ENCODE measurements at places on chromosomes 6 and 20.

- no peak for DNase-seq
Observed at GRCh38 chr6:39493174-39493573, 170.7 kb upstream of the KCNK16 start.

- DNase-seq, result no peak
Observed at GRCh38 chr6:35027807-35028206, 113.3 kb downstream of the TCP11 start.

GRCh38 chr6:104500265-104500664 lies 359.5 kb downstream of the HACE1 start:
- DNase-seq, result no peak

DNA sequence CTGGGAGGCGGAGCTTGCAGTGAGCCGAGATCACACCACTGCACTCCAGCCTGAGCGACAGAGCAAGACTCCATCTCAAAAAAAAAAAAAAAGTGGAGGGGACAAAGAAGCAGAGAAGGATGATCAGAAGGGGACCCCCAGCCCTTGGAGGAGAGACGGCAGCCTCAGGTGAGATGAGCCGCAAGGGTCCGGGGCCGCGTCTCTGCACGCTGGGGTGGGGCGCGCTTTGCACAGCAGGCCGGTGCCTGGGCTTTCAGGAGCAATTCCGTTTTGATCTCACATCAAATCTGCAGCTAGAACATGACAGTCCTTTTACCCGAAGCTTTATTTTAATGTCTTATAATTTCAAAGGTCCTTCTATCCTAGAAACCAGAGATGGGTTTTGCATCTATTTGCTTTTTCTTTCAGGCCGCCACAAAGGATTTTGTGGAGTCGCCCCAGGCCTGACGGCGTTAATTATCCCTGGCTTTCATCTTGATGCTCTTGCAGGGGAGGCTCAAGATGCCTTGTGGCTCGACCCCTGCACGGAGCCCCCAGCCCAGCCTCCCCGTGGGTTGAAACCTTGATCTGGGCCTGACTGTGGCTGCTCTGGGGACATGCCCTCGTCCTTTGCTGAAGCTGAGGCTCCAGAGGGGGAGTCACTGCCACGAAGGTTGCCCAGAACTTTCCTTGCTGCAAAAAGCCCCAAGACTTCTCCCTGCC lies 17.3 kb downstream of the HRH3 start:
- no peak for DNase-seq

DNA sequence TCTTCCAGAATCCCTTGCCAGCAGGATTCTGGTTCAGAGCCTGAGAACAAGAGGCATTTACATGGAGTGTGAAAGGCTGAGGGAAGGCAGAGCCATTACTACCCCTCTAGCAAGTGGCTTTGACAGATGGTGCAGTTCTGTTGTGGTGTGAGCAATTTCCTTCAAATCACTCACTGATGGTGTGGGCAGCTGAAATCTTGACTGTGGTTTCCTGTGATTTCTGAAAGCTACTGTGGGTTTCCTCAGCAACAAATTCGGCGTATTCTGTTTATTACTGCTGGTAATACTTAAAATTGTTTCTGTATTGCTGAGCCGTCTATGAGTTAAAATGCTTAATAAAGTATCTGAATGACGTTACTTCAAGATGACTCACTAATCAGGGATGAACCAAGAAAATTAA lies 181.5 kb upstream of the TCF21 start:
- peak; percentile 40 for DNase-seq

DNA sequence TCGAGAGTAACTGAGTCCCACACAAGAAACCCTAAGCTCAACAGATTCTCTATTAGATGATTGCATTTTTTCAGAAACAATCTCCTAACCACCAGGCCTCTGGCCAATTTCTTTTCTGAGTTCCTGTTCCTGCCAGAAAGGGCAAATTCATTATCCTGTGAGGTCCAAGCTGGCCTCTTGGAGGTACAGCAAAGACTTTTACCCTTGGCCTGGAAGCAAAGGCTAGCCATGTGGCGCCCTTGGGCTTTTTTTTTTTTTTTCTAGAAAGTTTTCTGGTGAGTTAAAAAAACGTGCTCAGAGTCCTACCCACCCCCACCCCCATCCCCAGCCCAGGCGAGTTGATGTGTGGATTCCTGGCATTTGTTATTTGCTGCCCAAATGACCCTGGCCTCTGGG lies 59.0 kb upstream of the EEF1A1 start:
- peak; percentile 50 for DNase-seq

GRCh38 chr20:24405810-24406209 lies 63.6 kb upstream of the SYNDIG1 start:
- no peak for DNase-seq

DNA sequence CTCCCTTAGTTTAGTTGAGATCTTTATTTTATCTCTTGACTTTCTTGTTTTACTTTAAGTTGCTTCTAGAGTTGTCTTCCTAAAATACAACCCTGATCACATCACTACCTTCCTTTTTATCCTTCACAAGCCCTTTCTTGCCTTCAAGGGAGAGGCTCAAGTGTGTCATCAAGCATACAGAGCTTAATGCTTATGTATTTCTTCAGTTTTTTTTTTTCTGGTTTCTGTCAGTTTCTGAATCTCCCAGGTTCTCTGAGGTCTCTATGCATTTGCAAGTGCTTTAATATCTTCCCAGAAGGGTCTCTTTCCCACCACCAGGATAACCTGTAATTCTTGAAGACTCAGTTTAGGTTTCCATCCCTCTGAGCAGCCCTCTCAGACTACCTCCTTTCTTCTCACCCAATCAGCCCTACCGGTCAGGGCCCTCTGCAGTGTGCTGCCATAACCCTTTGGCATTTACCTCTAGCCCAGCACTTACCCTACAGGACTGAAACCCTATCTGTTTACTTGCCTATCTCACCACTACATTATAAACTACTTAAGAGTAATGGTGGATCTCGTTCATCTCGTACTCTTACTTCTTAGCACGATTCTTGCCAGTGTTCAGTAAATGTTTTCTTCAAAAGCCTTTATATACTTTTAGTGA lies 36.9 kb downstream of the EYA4 start:
- no peak for DNase-seq

- no peak for DNase-seq
Observed at GRCh38 chr6:134288538-134289203, 29.2 kb downstream of the SGK1 start.

DNA sequence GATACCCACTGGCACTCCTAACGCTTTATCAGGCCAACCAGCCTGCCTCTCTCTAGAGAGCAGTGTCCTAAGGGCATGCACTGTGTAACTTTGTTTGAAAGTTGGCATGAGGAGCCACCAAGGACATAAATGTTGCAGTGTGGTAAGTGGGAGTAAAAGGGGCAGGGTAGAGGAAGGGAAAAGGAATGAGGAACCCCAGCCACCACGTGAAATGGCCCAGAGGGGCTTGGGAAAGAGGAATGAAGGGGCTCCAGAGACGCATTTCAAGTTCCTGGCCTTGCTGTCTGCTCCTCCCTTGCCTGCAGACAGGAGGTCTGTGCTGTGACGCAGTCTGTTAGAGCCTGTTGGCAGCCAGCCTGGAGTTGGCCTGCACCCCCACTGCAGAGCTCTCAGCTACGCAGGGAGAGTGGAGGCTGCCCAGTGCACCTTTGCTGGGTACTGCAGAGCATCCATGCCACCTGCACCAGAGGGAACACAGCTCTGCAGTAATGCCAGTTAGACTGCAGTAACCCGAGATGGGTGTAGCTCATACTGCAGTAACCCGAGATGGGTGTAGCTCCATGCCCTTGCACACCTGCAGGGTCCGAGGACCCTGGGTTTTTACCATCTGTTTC lies 86.8 kb upstream of the SNAP25 start:
- peak; percentile 79 for DNase-seq

- peak; percentile 3 for DNase-seq
Observed at GRCh38 chr20:25221592-25222460, 26.1 kb upstream of the PYGB start.

DNA sequence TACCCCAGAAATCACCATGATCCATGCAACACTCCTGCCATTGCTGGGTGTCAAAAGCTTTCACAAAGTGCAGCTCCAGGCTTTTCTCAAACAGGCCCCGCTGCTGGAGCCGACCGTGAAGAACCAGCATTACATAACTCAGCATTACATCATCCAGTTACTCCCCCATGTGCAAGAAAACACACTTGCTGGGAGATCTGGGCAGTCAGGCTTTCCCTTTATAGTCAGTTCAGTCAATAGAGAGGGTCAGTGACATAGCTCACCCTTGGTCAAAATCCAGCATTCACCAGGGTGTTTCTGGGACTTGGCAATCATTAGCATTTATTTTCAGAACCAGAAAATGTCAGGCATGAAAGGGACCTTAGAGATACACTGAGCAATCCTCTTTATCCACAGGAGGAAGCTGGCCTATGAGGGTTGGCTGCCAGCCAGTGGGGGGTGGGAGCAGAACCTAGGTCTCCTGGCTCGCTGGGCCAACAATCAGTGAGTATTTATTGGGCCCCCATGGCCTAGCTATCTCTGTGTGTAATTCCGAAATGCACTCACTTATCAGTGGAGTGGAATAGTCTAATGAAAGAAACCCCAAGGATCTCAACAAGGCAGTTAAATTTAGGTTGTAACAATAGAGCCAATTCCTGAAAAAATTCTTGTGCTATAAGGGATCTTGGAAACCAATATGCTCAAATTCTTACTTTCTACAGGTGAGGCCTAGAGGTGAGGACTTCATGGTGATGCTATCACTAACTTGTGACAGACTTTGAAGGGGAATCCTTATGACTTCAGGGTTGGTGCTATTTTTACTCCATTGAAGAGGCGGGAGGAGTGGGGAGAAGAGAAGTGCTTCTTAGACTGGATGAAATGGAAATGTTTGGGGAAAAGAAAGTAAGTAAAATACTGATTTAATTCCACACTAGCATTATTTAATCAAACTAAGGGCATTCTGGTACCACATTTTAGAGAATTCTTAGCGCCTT lies 54.6 kb downstream of the LYRM4 start:
- DNase-seq, result peak; percentile 93

DNA sequence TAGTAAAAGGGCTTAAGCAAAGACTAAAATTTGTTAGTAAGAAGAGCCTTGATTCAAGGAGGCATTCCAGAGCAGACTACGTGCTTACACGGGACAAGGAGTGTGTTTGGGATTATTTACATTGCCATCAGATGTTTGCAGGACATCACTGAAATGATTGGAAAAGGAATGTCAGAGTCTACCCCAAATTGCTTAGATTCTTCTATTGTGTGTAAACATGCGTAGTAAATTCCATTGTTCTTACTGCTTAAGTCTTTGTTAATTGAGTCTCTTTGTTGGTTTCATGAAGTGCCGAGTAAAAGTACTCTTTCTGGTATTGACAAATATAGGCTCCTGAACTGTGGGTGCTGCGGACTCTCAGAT lies 60.5 kb downstream of the CD83 start:
- no peak for DNase-seq

GRCh38 chr6:137708481-137708880 lies 158.6 kb upstream of the TNFAIP3 start:
- no peak for DNase-seq

GRCh38 chr6:28758046-28758817 lies 165.6 kb downstream of the TRIM27 start:
- no peak for DNase-seq

DNA sequence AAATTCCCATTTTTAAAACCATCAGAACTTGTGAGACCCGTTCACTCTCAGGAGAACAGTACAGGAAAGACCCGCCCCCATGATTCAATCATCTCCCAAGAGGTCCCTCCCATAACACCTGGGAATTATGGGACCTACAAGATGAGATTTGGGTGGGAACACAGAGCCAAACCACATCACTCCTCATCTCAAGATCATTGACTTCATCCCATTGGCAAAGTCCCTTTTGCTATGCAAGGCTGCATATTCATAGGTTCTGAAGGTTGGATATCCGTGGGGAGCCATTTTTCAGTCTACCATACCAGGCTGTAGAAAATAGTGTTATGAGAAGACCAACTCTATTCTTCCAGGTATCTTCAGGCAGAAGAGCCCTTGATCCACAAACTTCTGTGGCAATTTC lies 219.1 kb downstream of the DOK5 start:
- DNase-seq, result no peak

DNA sequence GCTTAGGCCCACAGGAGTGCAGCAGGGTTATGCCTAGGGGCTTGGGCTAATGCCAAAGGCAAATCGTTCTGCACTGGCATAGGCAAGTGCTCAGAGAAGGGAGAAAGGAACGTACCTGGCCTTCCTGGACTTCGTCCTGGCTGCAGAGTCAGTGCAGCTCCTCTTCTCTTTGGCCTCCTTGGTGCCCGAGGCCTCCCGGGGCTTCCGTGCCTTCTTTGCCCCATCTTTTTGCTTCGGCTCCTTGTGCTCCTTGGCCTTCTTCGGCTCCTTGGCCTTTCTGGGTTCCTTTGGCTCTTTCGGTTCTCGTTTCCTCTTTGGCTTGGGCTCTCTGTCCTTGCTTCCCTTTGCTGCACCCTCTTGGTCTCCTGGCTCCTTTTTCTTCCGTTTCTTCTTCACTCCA lies 85.2 kb downstream of the CHD6 start:
- no peak for DNase-seq

GRCh38 chr6:152749336-152749735 lies 1.3 kb upstream of the VIP start:
- DNase-seq, result no peak

- no peak for DNase-seq
Observed at GRCh38 chr6:83127976-83128375, 60.5 kb downstream of the DOP1A start.

DNA sequence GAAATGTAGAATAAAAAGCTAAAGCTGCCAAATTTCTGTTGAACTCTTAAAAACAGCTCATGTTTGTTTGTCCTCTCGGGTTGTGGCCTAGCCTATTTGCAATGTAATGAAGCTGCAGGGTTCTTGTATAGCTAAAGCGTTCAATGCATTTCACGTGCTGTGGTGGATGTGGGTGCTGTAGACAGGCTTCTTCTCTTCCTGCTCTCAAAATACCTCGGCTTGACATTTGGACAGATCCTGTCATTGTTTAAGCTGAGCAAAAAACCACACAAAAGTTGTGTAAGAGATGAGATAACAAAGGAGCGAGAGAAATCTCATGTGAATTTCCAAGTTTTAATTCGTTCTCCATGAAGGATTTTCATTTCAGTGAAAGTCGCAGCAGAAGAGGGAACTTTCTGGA lies 196.3 kb upstream of the UST start:
- DNase-seq, result no peak

GRCh38 chr6:36546308-36546919 lies 865 bp downstream of the STK38 start:
- peak; percentile 6 for DNase-seq

DNA sequence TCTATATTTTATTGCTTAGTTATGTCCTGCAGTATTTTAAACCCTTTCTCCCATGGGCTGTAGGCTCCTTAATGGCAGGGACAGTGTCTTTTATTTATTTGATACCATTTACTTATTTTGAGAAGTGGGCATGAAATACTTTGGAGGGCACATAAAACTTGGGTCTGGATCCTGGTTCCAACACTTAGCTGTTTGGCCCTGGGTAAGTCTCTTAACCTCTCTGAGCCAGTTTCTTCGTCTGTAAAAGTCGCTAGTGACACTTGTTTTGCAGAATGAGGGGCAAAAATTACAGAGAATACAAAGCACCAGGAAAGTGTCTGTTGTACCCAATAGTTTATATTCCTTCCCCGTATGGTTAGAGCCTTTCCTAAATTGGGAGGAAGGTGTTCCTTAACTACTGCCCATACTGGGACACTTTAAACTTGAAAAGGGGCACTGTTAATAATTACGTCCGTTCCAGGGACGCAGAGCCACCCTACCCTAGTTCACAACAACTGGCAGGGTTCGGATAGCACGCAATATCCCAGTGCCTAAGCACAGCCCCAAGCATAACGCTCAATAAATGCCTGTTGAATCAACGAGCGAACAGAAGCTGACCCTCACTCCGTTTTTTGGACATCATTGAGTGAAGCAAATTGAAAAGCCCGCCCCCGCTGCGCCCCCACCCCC lies 6.0 kb upstream of the ARMC12 start:
- DNase-seq, result no peak

- no peak for DNase-seq
Observed at GRCh38 chr6:168870982-168871381, 382.7 kb downstream of the THBS2 start.

GRCh38 chr6:609905-610304 lies 47.0 kb downstream of the HUS1B start:
- DNase-seq, result no peak
